Foreskin keratinocyte (primary cell): ENCODE measurements at places on chromosomes 2 and 18. TPM values are rescaled to one million over a fixed set of nuclear protein-coding genes. Genes with fewer than 3 reads are reported as not detected.
A peak's percentile ranks its signal among the peaks of the same experiment; 100 is the strongest.

- DNase-seq = no peak
Observed at GRCh38 chr18:59881728-59882656, 17.8 kb upstream of the PMAIP1 start.

DNA sequence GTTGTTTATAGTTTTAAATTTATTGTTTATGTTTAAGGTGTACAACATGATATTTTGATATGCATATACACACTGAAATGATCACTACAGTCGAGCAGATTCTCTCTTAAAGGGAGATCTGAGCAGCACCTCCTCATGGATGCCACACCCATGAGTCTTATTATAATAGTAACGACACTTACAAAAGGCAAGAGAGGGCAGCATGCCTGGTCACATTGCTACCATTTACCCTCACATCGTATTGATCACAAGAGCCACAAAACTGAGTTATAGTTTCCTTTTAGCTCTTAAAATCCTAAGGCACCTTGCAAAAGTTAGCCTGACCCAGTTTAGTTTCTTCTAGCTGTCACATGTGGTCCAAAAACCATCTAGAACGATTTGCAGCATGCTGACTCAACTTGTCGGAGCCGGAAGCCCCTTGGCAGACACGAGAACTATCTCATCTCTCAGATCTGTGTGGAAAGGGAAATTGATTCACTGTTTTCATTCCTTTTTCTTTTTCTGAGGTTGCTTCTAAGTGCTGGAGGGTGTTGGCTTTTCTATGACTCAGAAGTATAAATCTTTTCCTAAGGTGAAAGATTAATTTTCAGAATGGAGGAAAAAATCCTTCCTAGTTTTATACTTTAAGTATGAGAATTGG is 85.3 kb downstream of the CDC42EP3 start:
- DNase-seq = peak; percentile 92

Gene ASIC4
- not detected in 2 replicates for total RNA-seq

Gene GREB1L
- 2.7 and 5.3 TPM in 2 replicates for total RNA-seq

Gene SLC38A11
- total RNA-seq = not detected in 2 replicates

GRCh38 chr2:121038891-121039616 is 245.9 kb downstream of the TFCP2L1 start:
- DNase-seq = peak; percentile 55

DNA sequence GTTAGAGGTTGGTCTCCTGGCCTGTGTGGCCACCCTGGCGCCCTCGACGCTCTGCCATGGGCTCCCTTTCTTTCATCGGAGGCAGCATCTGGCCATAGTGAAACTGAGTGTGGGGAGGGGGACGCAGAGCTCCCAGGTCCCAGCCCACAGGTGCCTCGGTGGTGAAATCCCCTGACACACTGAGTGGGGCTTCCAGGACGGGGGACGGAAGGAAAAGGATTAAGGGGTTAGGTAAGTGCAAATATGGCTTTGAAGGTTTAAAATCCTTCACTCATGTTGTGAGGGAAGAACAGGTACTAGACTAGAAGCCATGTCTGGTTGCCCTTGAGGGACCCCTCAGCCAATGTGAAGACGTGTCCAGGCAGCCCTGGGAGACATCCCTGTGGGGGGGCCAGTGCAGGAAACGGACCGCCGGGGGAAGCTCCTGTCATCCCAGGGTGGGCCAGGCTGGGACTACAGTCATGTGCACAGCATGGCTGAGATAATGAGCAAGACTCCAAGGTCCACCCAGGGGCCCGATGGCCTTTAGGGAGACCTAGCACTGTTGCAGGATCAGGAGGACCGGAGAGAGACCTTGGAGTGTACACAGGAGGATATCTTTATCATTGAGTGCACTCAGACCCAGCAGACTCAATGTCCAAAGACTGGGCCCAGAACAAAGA is 36.3 kb downstream of the RTP5 start:
- no peak for DNase-seq

GRCh38 chr2:197113275-197113711 is 186.8 kb upstream of the PGAP1 start:
- no peak for DNase-seq

GRCh38 chr2:217983276-217984233 is 19.2 kb downstream of the TNS1 start:
- DNase-seq = no peak

Gene ERBB4
- total RNA-seq = not detected in 2 replicates

Gene GRHL1
- 0.92 and 1.2 TPM in 2 replicates for total RNA-seq

Gene C2orf15
- 0.44 and 0.60 TPM in 2 replicates for total RNA-seq

GRCh38 chr2:240398661-240399267 is 36.7 kb upstream of the GPC1 start:
- no peak for DNase-seq

- no peak for DNase-seq
Observed at GRCh38 chr2:46837704-46838103, 77.9 kb downstream of the MCFD2 start.

Gene TMEM247
- total RNA-seq = not detected in 2 replicates

GRCh38 chr2:60474301-60474700 is 79.2 kb downstream of the BCL11A start:
- DNase-seq = no peak

DNA sequence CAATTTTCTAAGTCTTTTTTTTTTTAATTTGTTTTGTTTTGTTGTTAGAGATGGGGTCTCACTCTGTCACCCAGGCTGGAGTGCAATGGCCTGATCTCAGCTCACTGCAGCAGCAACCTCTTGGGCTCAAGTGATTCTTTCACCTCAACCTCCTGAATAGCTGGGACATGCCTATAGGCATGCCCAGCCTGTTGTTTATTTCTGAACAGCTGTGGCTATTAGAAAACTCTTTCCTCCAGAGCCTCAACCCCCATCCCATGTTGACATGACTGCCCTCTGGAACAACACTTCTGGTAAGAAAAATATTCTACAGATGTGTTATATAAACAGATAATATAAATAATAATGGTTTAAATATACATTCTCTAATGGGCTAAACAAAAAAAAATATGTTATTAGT is 44.4 kb upstream of the TWSG1 start:
- peak; percentile 25 for DNase-seq

GRCh38 chr18:35334821-35335220 is 9.4 kb downstream of the ZNF24 start:
- DNase-seq = peak; percentile 42

- peak; percentile 53 for DNase-seq
Observed at GRCh38 chr2:58539973-58540372, 298.8 kb upstream of the FANCL start.

DNA sequence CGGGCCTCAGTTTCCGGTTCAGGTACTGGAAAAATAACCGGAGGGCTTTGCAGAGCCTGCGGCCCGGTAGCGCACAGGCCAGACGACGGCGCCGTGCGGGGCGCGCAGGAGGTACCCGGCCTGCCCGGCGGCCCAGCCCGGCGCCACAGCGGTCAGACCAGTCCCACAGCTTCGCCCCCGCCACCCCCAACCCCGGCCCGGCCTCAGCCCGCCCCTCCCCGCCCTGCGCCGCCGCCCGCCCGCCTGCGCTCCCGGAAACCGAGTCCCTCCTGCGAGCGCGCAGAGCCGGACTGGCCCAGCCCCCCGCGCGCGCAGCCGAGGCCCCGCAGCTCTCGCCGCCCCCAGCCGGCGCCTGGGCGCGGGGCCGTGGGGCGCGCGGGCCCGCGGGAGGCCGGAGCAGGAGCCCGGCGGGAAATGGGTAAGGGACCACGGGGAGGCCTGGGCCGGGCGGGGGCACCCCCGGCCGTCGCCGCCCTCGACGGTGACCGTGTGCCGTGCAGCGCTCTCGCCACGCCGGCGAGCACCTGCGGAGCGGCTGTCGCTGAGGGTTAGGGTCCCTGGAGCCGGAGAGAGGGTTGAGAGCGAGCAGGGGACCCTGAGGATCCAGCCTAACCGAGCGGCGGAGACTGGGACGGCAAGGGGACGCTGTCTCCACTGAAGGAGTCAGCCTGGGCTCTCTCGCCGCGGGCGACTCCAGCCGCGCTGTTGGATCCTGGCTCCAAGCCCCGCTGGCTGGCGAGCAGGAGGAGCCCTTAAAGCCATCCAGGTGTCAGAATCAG is 16.5 kb upstream of the PSD4 start:
- DNase-seq = no peak

Gene ABCB11
- total RNA-seq = not detected in 2 replicates

DNA sequence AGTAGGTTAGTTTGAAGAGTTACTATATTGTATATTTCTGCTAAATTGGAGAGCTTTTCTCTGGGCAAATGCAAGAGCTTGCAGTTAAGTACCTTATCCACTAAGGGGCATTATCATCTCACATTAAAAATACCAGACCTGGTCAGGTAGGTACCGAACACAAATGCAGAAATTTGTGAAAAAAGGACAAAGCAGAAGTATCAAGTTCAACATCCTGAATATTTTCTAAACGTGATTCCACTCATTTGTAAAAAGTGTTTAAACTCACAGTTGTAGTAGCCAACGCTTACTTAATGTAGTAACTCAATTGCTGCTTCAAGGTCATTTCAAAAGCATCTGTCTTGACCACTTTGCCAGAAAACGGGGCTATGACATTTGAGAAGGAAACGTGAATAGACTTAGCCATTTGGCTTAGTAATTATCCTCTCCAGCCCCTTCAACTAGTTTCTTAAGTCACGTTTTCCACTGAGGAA is 52.1 kb downstream of the CYRIA start:
- DNase-seq = no peak

DNA sequence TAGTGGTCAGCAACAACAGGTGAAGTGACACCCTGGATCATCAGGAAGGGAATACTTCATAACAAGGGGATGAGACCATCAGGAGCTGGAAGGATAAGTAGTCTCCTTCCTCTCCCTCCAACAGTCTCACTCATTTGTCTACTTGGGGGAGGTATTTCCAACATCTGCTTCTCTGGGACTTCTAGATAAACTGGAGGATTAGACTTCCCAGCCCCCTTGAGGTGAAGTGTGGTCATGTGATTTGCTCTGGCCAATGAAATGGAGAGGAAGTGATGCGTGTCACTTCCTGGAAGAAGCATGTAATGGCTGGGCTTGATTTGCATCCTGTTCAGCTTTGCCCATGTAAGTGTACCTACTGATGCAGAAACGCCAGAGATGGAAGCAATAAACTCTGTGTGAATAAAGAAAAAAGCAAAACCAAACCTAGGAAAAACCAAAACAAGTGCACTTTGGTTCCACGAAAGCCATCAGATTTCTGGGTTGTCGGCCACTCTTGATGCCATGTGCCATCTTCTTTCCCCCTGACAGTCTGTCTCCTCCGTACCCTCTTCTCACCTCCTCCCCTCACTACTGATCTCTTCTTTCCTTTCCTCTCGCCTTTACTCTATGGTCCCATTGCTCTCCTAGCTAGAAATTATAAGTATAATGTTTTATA is 76.1 kb upstream of the DNMT3A start:
- no peak for DNase-seq

DNA sequence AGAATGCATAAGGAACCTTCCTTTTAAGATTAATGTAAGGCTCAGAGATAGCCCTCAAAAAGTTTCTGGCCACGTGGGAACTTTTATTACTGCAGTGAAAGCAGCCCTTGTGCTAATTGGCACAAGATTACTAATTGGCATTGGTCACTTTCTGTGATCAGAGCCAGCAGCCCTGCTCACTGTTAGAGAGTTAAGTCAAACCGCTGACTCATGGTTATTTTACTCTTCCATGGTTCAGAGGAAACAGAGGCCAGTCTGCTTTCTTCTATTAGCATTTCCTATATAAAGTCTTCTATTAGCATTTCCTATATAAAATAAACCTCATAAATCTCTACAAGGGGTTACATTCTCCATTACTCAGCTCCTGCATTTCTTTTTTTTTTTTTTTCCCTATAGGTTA is 1.5 kb upstream of the SLC35G4 start:
- no peak for DNase-seq

GRCh38 chr2:135189148-135189547 is 137.1 kb downstream of the RAB3GAP1 start:
- DNase-seq = no peak

GRCh38 chr18:55695091-55695490 is 107.1 kb upstream of the TCF4 start:
- no peak for DNase-seq

DNA sequence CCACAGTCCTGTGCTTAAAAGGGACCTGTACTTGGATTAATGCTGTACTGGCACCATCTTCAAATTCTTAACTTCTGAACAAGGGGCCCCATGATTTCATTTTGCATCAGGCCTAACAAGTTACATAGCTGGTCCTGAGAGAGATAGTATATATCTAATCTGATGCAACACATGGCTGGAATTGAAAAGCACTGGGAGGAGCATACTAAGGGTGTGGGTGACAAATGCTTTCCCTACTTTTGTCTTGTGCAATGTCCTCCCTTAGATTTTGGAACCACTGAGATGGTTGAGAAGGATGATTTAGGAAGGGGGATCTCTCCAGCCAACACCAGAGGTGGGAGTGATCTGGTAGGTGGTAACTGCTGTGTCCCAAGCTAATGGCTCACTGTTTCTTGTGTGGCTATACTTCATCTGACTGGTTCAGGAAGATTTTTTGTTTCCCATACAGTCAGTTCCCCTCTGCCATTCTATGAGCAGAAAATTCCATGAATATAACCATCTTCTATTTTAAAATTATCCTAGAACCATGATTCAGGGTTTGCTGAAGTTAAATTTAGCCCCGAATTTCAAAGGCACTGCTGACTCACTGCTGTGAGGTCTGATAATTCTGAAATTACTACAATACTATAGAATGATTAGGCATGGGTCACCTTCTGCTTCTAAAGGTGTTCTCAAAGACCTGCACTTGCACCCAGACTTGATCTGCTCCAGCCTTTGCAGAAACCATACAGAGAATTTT is 108.3 kb upstream of the NCKAP5 start:
- DNase-seq = no peak

Gene OSGEPL1
- 9.0 and 9.7 TPM in 2 replicates for total RNA-seq

DNA sequence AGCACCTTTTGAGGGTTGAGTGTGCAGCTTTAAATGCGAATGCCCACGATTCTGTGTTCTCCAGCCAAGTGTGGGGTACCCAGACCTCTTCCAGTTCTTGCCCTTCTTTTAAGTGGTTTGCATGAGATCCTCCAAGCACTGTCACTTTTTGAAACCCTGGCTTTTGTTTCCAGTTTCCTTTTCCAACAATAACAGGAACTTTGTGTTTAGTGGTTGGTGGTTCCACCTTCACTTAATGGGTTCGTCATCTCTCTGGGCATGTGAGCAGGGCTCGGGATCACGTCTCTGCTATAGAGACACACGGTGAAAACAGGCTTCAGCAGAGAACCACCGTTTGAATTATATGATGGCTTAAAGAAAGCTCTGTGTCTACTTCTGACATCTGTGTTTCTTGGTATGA is 197.6 kb downstream of the LDLRAD4 start:
- no peak for DNase-seq

- no peak for DNase-seq
Observed at GRCh38 chr18:32802591-32803451, 30.0 kb upstream of the KLHL14 start.

Gene POMC
- 0.39 and 0.71 TPM in 2 replicates for total RNA-seq

- no peak for DNase-seq
Observed at GRCh38 chr2:152644189-152644873, 72.9 kb downstream of the PRPF40A start.

- DNase-seq = no peak
Observed at GRCh38 chr2:177287814-177288213, 23.3 kb upstream of the NFE2L2 start.

Gene FOXI3
- total RNA-seq = 0.04 TPM in 1 of 2 replicates, not detected in the other

DNA sequence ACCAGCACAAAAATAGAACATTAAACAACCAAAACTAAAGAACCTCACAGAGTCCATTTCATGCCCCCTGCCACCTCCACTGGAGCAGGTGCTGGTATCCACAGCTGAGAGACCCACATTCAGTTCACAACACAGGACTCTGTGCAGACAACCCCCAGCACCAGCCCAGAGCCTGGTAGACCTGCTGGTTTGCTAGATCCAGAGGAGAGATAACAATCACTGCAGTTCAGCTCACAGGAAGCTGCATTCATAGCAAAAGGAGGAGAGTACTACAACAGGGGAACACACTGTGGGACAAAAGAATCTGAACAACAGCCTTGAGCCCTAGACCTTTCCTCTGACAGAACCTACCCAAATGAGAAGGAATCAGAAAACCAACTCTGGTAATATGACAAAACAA is 326.7 kb downstream of the METTL4 start:
- DNase-seq = no peak
